ENCODE measurements at places on chromosomes 7 and 10.

- no peak for DNase-seq
Observed at GRCh38 chr7:17408904-17409290, 110.4 kb downstream of the AHR start.

- no peak for DNase-seq
Observed at GRCh38 chr10:108434559-108435252, 1270.2 kb upstream of the SORCS1 start.

DNA sequence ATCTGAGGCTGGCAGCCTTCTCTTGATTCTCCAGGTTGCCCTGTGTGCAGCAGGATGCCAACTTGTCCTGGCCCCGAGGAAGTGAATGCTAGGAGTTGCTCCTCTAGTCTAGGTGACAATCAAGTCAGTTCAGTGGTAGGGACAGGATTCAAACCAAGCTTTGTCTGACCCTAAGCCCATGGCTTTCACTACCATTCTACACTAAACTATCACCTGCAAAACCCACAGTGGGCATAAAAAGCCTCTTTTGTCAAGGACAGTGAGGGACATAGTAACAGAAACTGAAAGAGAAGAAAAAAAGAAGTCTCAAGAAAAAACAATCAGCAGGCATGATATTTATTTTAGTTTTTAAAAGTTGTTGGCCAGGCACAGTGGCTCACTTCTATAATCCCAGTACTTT lies 33.5 kb downstream of the KCNMA1 start:
- no peak for DNase-seq

DNA sequence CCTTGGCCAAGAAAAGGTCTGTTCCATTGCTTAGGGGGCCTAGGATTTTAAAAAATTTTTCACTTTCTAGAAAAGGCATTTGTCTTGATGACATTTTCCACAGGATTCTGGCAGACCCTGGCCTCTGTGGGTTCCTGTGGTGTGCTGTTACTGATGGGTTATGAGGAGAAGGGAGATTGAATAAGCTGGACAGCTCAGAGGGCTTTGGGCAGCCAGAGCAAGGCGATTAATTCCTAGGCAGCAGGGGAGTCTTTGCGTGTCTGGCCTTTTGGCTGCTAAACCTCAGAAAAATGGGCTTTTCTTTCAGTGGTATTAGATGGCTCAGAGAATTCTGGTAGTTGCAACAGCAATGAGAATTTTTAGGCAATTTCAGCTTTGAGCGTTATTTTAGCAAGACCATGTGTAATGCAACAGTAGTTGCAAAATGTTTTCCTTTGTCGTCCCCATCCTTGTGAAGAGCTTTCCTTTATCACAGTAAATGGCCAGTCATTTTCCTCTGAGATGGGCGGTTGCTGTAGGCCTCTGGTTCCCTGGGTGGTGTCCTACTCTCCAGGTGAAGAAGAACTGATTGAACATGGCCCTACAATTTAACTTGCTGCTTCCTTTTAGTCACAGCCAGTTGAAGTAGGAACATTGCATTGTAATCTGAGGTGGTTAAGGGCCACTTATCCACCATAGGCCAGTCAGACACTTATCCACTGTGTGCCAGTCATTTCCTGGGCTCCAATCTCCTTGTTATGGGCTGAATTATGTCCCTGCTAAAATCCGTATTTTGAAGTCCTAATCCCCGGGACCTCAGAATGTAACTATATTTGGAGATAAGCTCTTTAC lies 43.2 kb downstream of the SH2D4B start:
- peak; percentile 9 for DNase-seq

GRCh38 chr7:44307905-44308595 lies 17.3 kb downstream of the CAMK2B start:
- no peak for DNase-seq

DNA sequence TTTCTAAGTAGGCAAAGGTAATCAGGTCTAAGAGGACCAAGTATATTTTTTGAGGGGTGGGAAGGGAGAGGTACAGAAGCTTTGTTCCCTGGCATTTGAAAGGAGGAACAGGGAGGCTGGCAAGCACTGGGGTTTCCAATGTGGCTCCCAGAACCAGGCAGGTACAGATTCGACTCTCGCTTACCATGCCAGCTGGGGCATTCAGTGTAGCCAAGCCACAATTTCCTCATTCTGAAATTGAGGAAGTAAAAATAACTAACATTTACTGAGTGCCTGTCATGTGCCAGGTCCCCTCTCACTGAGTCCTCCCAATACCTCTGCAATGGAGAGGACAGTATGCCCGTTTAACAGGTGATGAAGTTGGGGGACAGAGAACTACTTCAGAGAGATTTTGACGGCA lies 45.9 kb upstream of the BET1 start:
- DNase-seq = no peak

GRCh38 chr7:74026903-74027682 lies 880 bp upstream of the ELN start:
- DNase-seq = peak; percentile 88

GRCh38 chr7:156174428-156174827 lies 362.2 kb upstream of the SHH start:
- no peak for DNase-seq

GRCh38 chr7:100886936-100887515 lies 2.5 kb downstream of the UFSP1 start:
- DNase-seq = no peak

DNA sequence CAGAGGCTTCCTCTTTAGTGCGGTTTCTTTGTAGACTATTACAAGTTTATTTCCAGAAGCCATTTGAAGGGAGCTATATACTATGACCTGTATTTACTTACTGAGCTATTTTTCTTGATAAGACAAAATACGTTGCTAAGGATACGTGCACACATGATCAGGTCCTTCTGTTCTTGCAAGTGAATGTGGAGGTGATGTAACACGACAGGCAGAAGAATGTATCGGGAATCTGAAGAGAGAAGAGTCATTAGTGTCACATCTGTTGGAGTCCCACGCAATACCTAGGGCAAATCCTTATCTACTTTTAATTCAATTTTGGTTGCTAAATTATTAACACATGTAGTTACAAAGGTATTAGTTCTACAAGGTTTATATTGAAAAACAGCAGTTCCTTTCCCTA lies 284.6 kb upstream of the IMMP2L start:
- DNase-seq = no peak

- peak; percentile 92 for DNase-seq
Observed at GRCh38 chr10:43574001-43574892, at the start of gene ZNF239. Gene ZNF239, minus strand, starts transcription at chr10:43574616. Its CDS starts 16,537 bp downstream, at chr10:43558079.

DNA sequence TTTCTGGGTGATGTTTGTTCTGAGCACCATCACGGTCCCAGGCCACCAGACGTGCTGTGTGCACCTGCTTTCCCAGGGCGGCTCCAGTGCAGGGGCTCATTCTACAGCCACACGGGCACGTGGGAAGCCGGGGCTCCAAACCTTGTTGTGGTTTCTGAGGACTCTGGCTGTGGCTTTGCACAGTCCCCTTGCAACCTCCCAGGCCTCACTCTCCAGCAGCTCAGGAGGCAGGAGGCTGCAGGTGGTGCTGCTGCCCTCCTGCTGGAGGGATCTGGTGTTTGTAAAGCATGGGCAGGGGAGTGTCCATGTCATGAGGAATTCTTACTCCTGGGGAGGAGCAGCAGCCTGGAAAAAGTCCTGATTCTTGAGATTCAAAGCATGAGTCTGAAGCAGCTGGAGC lies 54.3 kb downstream of the INSYN2A start:
- DNase-seq = no peak

GRCh38 chr7:28771906-28772622 lies 186.1 kb downstream of the TRIL start:
- no peak for DNase-seq

DNA sequence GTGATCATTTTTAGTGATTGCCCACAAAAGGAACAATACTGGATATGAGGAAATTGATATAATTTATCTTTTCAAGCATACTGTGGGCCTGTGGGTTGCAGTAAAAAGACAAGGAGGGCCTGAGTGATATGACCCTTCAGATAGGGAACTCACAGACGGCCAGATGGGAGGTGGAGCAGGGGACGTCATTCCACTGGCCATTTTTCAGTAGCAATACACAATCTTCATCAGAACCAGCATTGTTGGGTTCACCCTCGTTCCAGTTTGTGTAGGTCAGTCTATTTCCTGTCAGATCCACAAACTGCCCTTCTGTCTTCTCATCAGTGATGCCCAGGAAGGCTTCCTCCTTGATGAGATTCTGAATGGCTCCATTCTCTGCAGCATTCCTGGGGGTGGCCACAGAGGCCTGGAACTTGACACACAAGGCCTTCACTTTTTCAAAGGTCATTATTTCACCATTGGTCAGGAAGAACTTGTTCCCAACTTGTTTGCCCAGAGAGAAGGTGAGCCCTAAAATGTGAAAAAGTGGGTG lies 4.5 kb downstream of the MBL2 start:
- DNase-seq = no peak

GRCh38 chr10:128614802-128615553 lies 488.8 kb upstream of the MKI67 start:
- no peak for DNase-seq

- no peak for DNase-seq
Observed at GRCh38 chr10:73627300-73627699, 14.0 kb downstream of the MYOZ1 start.

DNA sequence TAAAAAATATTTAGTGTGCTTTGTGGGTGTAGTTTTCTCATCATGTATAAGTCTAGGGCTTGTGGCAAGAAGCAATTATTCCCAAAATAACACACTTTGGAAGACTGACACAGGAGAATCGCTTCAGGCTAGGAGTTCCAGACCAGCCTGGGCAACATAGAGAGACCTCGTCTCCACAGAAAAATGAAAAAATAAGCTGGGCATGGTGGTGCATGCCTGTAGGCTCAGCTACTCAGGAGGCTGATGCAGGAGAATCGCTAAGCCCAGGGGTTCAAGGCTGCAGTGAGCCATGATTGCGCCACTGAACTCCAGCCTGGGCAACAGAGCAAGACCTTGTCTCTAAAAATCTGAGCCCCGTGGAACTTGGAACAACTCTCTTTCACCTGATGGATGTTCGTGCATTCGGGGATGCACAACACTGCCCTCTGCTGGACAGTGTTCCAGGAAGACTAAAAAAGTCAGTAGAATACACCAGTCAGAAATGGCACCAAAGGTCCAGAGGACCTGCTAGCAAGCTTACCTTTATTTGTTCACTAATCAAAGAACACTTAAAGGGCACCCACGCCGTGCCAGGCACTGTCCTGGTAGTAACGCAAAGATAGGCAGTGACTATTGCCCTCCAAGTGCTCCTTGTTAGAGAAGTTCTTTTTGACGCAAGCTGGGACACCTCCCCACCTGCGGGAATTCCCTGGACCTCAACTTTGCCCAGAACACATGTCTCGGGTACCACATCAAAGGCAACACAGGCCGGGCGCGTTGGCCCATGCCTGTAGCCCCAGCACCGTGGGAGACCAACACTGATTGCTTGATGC lies 81.9 kb upstream of the CALN1 start:
- DNase-seq = peak; percentile 79

- no peak for DNase-seq
Observed at GRCh38 chr10:86355571-86356038, 11.0 kb downstream of the GRID1 start.

- no peak for DNase-seq
Observed at GRCh38 chr10:110699859-110700468, 55.8 kb downstream of the RBM20 start.

- no peak for DNase-seq
Observed at GRCh38 chr7:37987732-37988131, 67.3 kb downstream of the EPDR1 start.

Data from kidney (tissue), 22 donors.